Right ventricle myocardium superior (tissue), 1 donor: ENCODE measurements at places on chromosomes 7 and 10. TPM values are rescaled to one million over a fixed set of nuclear protein-coding genes. Genes with fewer than 3 reads are reported as not detected.

DNA sequence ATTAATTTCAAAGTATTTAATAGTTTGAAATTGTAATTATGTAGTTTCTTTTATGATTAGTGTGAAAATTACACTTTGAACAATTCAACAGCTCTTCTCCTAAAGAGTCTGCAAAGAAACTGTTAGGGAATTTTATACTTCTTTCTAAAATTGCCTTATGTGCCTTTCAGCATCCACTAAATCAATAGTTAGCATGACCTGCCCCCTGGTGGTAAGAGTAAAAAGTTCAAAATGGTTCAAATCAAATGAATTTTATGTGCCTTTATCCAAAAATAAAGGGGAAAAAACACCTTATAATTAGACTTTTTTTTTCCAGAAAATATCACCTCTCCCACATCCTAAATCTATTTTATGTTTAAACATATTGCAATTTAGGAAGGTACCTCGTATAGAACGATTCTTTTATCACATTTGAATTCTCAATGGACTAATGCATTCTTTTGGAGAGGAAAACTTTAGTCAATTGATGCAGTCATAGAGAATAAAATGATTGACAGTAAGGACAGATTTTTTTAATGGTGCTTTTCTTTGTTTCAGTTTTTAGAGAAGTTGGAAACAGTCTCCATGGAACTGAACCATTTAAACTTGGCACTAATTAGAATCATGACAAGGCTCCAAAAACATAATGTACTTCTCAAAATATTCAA is 163.7 kb downstream of the SEMA3D start:
- no peak for DNase-seq

DNA sequence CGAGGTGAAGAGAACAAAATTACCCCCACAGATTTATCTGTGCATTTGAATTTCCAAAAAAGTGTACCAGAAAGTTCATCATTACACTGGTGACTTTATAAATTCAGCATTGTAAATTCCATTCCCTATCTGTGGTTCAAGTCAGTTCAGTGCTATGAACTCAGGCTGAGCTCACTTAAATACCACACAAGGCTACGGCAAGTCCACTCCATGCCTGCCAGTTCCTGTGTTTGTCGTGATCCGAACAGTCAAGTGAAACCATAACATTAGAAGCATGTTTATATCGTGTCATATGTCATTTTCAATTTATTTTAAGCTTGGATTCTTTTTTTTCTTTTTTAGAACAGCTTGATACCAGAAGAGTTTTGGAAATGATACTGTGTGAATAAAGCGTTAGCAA is 14.8 kb downstream of the MBL2 start:
- DNase-seq = no peak

GRCh38 chr10:70311698-70312097 is 27.9 kb upstream of the NPFFR1 start:
- DNase-seq = no peak

DNA sequence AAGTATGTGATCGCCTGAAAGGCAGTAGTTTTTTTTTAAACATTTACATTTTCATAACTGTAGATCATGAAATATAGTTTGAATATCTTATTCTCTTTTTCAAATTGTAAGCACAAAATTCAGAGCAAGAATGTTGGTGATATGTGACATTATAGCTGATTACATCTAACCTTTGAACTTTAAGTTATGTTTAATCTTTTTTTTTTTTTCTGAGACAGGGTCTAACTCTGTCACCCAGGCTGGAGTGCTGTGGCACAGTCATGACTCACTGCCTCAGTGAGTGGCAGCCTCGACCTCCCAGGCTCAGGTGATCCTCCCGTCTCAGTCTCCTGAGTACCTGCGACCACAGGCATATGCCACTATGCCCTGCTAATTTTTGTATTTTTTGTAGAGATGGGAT is 278.7 kb upstream of the NEBL start:
- no peak for DNase-seq

- no peak for DNase-seq
These were observed 7.4 kb downstream of the CREB5 start for GRCh38 chr7:28419716-28420115.

- DNase-seq = no peak
These were observed 9.3 kb downstream of the WNT2 start for GRCh38 chr7:117313582-117313981.

The EPO gene
- total RNA-seq = not detected

The TBXAS1 gene
- total RNA-seq = 4.2 TPM
